ENCODE measurements at places on chromosomes 5 and 9.

DNA sequence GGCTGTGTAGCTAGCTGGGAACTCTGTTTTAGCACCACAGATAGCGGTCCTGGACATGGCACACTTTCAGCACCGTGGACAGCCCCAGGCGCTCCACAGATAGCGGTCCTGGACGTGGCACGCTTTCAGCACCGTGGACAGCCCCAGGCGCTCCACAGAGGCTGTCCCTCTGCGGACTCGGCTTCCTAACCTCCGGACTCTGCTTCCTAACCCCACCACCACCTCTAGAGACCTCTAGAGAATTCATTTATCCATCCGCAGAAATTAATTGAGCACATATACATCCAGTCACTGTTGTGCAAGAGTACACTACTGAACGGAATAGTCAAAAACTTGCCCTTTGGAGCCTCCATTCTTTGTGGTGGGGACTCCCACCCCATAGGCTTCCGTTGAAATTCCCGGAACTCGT is 27.4 kb downstream of the UNC5A start:
- no peak for DNase-seq

GRCh38 chr9:16960084-16960483 is 89.6 kb upstream of the BNC2 start:
- no peak for DNase-seq

DNA sequence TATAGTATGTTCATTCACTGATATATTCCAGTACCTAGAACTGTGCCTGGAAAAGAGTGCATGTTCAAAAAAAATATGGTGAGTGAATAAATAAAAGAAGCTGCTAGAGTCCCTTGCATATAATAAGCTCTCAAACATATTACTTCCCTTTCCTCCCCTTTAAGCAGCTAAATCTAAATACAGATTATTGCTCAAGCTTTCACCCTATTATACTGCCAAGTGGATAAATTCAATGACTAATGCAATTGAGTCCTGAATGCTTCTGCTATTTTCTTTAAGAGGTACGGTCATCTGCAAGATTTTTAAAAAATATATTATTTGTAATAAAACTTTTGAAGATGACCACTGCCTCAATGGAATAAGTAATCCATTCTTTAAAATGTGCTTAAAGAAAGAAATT is 248.4 kb downstream of the PLK2 start:
- no peak for DNase-seq

GRCh38 chr9:124625087-124625486 is 117.9 kb upstream of the NR5A1 start:
- no peak for DNase-seq

- DNase-seq = no peak
Observed at GRCh38 chr5:38866362-38867031, 20.7 kb downstream of the OSMR start.

- no peak for DNase-seq
Observed at GRCh38 chr5:116953251-116953930, 378.8 kb upstream of the SEMA6A start.
